K562 (cell line): ENCODE measurements at places on chromosomes 11 and 22.

GRCh38 chr22:45968003-45968650 lies 8.8 kb downstream of the WNT7B start:
- DNase-seq: no peak

DNA sequence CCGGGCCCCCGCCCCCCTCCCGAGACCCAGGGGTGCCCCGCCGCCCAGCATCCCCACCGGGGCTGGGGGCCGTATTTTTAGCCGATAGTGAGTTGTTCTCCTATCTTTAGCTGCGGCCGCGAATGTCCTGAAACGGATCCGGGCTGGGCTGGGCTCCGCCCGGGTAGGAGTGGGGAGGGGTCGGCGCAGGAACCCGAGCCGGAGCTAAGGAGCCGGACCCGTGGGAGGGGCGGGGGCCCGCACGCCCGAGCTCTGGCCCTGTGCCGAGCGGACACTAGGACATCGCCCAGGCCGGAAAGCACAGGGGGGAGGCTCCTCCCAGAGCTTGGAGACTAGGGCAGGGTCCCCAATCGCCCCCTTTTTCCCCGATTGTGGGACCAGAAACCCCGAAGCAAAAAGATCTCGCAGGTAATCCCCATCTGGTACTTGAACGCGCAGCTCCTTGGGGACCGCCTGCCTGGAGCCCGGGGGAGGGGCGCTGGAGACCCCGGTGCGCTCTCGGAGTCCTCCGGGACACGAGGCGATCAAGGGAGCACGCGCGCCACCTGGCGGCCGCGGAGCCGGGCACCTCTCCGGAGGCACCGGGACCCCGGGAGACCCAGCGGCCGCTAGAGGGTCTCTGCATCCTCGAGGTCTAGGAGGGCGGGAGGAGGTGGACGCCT lies 669 bp downstream of the CDC42EP2 start:
- peak; percentile 90 for DNase-seq

- DNase-seq: no peak
Observed at GRCh38 chr22:40412441-40412840, 42.0 kb downstream of the SGSM3 start.

DNA sequence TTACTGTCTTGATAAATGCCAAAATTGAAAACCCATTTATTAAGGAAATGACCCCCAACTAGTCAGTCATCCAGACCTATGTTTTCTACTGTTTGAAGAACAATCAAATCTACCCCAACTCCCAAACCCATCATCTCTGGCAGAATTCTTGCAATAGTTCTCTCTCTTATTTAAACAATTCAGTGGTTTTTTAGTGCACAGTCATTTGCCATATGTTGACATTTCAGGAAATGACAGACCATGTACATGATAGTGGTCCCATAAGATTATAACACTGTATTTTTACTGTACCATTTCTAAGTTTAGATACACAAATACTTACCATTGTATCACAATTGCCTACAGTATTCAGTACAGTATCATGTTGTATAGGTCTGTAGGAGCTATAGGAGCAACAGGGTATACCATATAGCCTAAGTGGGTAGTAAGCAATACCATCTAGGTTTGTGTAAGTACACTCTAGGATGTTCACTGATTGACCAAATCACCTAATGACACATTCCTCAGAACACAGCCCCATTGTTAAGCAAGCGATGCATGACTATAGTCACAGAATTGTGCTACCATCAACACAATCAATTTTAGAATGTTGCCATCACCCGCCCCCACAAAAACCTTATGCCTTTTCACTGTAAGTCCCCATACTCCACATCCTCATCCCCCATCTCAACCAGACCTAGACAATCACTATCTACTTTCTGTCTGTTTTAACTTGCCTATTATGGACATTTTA lies 41.8 kb downstream of the MMP20 start:
- DNase-seq: no peak
